Foreskin fibroblast (primary cell): ENCODE measurements at places on chromosomes 3 and 15.

DNA sequence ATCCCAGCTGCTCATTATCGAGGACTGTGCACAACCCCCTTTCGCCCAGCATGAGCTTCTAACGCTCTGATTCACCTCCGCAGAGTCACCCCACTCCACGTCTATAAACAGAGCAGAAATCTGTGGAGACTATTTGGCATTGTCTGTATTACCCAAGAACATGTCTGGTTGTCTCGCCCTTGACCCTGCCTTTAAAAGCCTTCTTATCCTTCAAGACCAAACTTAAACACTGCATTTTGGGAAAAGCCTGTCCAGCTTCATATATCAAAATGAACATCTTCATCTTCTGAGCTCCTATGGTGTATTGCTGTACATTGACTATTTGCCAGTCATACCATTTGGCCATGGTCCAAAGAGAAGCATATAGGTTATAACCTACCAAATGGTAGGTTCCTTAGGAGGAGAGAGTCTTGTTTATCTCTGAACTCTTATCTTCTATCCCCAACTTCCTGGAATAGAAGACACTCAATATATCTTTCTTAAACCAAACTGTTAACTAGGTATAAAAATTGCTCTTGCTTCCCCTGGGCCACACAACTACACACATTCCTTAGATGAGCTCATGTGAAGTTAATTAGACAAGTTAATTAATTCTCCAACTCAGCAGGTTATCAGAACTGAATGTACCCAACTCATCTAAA lies 90.1 kb downstream of the FBN1 start:
- peak; percentile 95 for DNase-seq

- no peak for DNase-seq
These were observed 388.7 kb downstream of the SHQ1 start for GRCh38 chr3:72459588-72459987.

GRCh38 chr3:144181062-144181461 lies 209.4 kb downstream of the DIPK2A start:
- no peak for DNase-seq

GRCh38 chr3:71355862-71356261 lies 227.7 kb downstream of the FOXP1 start:
- DNase-seq, result no peak

DNA sequence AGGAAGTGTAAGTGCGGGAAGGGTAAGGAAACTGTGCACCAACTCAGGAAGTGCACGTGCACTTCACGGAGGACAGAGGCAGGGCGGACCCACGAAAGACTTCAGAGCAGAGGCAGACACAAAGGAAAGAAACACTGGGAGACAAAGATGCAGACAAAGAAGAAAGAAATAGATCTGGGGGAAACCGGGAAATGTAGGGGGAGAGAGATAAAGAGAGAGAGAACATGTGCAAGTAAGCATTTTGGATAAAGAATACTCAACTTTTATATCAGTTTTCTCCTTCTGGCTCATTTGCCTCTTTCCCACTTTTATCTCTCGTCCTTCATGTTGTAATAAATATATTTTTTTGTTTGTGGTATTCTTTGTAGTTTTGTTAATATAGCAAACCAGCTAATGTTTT lies 204.2 kb downstream of the WDR72 start:
- DNase-seq, result no peak

- peak; percentile 4 for DNase-seq
These were observed 439.2 kb downstream of the MCTP2 start for GRCh38 chr15:94670438-94671034.

- peak; percentile 19 for DNase-seq
These were observed 72.1 kb upstream of the TPRG1 start for GRCh38 chr3:189099505-189100290.

GRCh38 chr3:136186846-136187245 lies 9.3 kb downstream of the MSL2 start:
- no peak for DNase-seq

DNA sequence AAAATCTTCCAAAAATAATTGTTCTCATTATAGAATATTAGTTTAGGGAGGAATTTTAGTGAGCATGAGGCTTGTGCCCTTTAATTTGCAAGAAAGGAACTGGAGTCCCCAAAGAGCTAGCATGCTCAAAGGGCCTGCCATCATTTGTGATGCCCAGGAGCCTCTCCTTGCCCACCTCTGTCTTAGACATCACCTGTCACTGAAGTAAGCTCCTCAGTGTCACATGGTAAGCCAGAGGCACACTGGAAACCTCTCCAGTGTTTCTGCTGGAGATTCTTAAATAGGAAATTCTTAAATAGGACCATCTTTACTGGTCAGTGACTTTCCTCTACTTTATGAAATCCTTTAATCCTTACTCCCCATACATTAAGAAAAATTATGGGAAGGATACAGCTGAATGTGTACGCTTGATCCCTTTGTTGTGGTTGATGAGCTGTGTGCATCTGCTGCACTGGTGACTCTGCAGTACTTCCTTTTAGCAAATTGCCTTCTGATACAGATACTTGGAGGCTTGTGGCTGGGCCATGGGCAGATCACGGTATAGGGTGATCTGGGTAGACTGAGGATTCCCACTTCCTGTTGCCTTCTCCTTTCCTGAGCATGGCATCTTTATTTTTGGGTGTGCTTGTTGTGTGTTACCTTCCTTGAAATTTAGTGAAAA lies 197.4 kb downstream of the KLHL25 start:
- DNase-seq, result no peak

GRCh38 chr3:186551387-186551786 lies 7.2 kb upstream of the CRYGS start:
- DNase-seq, result no peak

GRCh38 chr3:133934073-133934970 lies 38.6 kb upstream of the RAB6B start:
- no peak for DNase-seq

DNA sequence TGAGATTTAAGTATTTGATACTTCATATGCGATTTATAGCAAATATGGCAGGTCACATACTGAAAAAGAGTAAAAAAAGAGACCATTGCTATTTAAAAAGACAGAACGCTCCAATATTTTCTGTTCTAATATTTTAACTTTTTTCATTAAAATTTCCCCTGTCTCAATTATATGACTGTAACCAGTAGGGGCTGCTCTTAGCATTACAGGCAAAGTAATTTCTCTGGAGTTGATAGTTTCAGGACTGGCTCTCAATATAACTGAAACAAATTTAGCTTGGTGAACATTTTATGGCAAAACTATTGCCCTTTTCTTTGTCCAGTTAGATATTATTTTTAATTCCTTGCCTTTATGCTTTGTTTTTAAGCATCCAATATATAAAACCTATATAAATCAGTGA lies 286.3 kb upstream of the ROBO2 start:
- DNase-seq, result peak; percentile 16

DNA sequence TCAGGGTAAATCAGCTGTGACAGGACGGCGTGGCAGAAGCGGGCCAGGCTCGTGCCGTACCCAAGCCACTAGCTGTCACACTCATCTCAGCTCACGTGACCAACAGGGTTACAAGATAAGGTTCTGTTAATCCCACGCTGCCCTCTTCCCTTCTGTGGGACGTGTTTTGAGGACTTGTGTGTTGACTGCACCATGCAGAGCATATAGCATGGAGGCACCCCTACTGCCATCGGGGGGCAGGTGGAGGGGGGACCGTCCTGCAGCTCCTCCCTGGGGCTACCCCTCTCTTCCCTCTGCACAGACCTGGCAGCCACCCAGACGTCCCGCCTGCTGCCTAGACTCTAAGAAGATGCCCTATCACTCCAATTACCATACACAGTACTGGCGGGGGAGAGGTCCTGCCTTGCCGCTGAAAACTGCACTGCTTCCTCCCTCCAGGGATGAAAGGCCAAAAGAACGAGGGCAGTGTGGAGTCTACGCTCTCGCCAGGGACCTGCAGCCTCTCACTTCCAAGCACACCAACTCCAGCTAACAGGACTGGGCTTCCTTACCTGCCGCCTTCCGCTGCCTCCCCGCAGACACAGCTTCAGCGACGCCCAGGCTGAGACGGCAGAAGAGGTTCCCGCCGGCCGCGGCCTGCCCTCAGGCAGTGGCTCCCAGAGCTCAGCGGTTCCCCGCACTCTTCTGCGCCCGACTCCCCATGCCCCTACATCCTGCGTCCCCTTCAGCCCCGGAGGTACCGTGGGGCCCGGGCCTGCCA lies at the start of gene TNK2:
Gene TNK2 (minus strand): TSS at position 618 of the 760 bp plus-strand sequence. CDS start 19,963 bp downstream, outside the sequence.
- peak; percentile 55 for DNase-seq

DNA sequence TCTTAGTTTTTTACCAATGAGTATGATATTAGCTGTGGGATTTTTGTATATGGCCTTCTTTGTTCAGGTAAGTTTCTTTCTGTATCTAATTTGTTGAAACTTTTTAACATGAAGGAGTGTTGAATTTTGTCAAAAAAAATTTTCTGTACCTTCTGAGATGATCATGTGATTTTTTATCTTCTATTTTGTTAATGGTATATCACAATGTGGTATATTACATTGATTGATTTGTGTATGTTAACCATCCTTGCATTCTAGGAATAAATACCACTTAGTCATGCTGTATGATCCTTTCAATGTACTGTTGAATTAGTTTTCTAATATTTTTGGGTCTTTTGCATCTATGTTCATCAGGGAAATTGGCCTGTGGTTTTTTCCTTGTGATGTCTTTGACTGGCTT lies 92.5 kb upstream of the MNS1 start:
- no peak for DNase-seq

DNA sequence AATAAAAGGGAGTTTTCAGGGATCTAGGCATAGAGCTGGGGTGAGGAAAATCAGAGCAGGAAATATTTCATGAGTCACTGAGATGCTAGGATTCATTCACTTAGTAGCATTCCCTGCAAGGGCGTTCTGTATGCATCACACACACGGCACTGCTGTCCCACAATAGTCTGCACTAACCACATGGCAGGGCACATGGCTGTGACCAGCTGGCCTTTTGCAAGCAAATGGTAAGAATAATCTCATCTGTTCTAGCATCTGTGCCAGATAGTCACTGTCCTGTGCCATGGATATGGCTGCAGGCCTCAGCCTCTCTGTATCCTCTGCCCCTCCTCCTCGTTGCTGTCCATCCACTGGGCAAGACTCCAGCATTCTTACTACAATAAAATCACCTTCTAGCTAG lies 37.8 kb downstream of the BOC start:
- DNase-seq, result peak; percentile 81

DNA sequence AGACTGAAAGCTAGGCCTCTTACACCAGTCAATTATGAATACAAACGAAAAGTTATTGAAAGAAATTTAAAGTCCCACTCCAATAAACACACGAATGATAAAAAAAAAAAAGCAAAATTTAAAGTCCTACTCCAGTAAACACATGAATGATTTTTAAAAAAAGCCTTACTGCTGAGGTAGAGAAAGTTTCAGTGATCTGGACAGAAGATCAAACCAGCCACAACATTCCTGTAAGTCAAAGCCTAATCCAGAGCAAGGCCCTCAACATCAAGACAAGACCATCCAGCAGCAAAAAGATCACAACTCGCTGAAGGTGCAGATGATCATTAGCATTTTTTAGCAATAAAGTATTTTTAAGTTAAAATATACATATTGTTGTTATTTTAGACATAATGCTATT lies 95.6 kb upstream of the LIPC start:
- no peak for DNase-seq

DNA sequence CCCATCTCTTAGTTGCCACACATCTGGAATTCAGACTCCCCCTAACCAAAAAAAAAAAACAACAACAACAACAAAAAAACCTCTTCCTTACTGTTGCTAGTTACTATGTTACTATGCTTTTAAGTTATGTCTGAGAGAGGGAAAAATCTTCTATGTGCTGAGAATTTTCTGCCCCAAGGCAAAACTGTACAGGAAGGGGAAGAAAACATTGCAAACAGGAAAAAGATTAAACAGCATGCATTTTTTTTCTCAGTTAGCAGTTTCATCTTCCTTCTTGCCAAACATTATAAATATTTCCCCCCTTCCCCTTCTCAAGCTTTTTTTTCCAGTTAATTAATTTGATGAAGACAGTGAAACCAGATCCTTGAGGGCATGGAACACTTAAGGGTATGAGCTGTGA lies 1.1 kb upstream of the CD200R1 start:
- DNase-seq, result no peak

DNA sequence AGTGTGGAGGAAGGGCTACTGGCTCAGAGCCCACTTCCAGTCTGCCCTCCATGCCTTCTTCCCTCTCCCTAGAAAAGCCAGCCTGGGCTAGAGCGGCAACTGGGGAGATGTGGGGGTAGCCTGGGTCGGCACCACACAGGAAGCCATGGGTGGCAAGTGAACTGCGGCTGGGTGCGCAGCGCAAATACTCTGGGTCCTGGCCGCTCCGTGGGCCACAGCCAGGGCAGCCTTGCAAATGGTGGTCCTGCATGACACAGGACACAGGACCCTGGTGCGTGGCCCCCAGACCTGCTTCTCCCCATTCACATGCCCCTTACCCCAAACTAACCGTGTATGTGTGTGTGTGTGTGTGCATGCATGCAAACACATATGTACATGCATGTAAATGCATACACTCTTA lies 25.7 kb downstream of the PRKCD start:
- no peak for DNase-seq

GRCh38 chr3:32641356-32641755 lies 43.6 kb upstream of the CNOT10 start:
- peak; percentile 80 for DNase-seq

GRCh38 chr15:39594446-39595337 lies 13.8 kb downstream of the THBS1 start:
- peak; percentile 45 for DNase-seq

GRCh38 chr15:89419370-89419984 lies 76.9 kb downstream of the RHCG start:
- DNase-seq, result peak; percentile 67

GRCh38 chr15:39685999-39686613 lies 96.5 kb downstream of the FSIP1 start:
- peak; percentile 31 for DNase-seq

- peak; percentile 50 for DNase-seq
These were observed 255.9 kb upstream of the CMC1 start for GRCh38 chr3:27985369-27986035.

- DNase-seq, result no peak
These were observed 71.5 kb downstream of the GSK3B start for GRCh38 chr3:120022729-120023128.

- no peak for DNase-seq
These were observed 94.2 kb downstream of the CBLB start for GRCh38 chr3:105774444-105775180.

GRCh38 chr3:126548556-126549466 lies 9.9 kb downstream of the C3orf22 start:
- no peak for DNase-seq
